ENCODE measurements at places on chromosomes 6 and 20. TPM values are rescaled to one million over a fixed set of nuclear protein-coding genes. Genes with fewer than 3 reads are reported as not detected.

The PRPH2 gene
- not detected for total RNA-seq

The SSTR4 gene
- not detected for total RNA-seq

The TRIM40 gene
- not detected for total RNA-seq

The RSPH9 gene
- not detected for total RNA-seq

The NOTCH4 gene
- total RNA-seq: 0.20 TPM

The CHD6 gene
- total RNA-seq: 39.4 TPM

The TNFRSF6B gene
- not detected for total RNA-seq

The CLDN20 gene
- total RNA-seq: not detected

The PLEKHG1 gene
- total RNA-seq: 2.8 TPM

The TRAPPC3L gene
- not detected for total RNA-seq

The BACH2 gene
- 59.4 TPM for total RNA-seq

The PDYN gene
- not detected for total RNA-seq

The RSPH3 gene
- total RNA-seq: 2.9 TPM

The BPI gene
- total RNA-seq: not detected

The DEF6 gene
- total RNA-seq: 186 TPM

The KCNQ2 gene
- 0.10 TPM for total RNA-seq

The PI16 gene
- 15.1 TPM for total RNA-seq

The DNMT3B gene
- total RNA-seq: 4.1 TPM

The PBX2 gene
- total RNA-seq: 98.4 TPM

The SPDEF gene
- total RNA-seq: not detected

The OPN5 gene
- total RNA-seq: not detected

The TMEM170B gene
- total RNA-seq: 0.81 TPM

The UST gene
- total RNA-seq: 0.29 TPM

The SCRT2 gene
- not detected for total RNA-seq

The PHACTR1 gene
- 0.19 TPM for total RNA-seq

The GRIK2 gene
- total RNA-seq: not detected

The ZNF311 gene
- total RNA-seq: 0.65 TPM

The B3GAT2 gene
- total RNA-seq: 0.05 TPM

The ADGRF1 gene
- not detected for total RNA-seq

The OTOR gene
- not detected for total RNA-seq

The CALHM5 gene
- total RNA-seq: not detected

The SIRPG gene
- 90.1 TPM for total RNA-seq

The PRKN gene
- 0.94 TPM for total RNA-seq

The AIF1 gene
- 54.2 TPM for total RNA-seq

The ZFP57 gene
- total RNA-seq: not detected

The MOCS1 gene
- 1.8 TPM for total RNA-seq

The ZNF391 gene
- 3.2 TPM for total RNA-seq

The OOEP gene
- 0.57 TPM for total RNA-seq

The ASIP gene
- total RNA-seq: not detected

The RBBP8NL gene
- not detected for total RNA-seq

The NOX3 gene
- not detected for total RNA-seq

The GPR6 gene
- not detected for total RNA-seq

The RAET1L gene
- not detected for total RNA-seq

The GTPBP2 gene
- total RNA-seq: 91.9 TPM

The CDK5RAP1 gene
- 27.2 TPM for total RNA-seq

The TINAG gene
- not detected for total RNA-seq

The HLA-DPA1 gene
- 26.2 TPM for total RNA-seq

The BCAS1 gene
- not detected for total RNA-seq

The YWHAB gene
- total RNA-seq: 278 TPM

The FOXQ1 gene
- not detected for total RNA-seq

The RAB44 gene
- total RNA-seq: 0.15 TPM

The FERMT1 gene
- total RNA-seq: not detected

The UBE2C gene
- total RNA-seq: 232 TPM

Measured in activated CD4-positive, alpha-beta T cell treated with anti-CD3 and anti-CD28 coated beads, Interleukin-2, amount 10 ng/mL, durations not matched to agents 7 days and 5 days (primary cell).